Inflammatory macrophage treated with lipopolysaccharide for 1 hour (primary cell): ENCODE measurements at places on chromosomes 4 and X.

GRCh38 chrX:122272011-122272410, 912.1 kb upstream of the GRIA3 start:
- no peak for DNase-seq

DNA sequence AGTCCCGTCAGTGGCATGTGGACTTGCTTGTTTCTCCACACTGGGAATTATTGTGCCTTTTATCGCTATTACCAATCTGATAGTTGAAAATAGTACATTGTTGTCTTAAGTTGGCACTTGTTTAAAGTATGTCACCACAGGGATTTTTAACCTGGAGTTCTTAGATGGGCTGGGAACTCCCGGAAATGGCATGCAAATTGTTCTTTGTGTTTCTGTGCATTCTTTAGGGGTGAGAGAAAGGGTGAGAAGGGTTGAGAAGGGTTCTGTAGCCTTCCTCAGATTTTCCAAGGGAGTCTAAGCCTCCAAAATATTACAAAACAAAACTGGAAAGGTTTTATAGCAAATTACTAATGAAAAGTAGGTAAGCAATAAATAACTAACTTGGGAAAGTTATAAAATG, 176.9 kb downstream of the ZIC3 start:
- no peak for DNase-seq

DNA sequence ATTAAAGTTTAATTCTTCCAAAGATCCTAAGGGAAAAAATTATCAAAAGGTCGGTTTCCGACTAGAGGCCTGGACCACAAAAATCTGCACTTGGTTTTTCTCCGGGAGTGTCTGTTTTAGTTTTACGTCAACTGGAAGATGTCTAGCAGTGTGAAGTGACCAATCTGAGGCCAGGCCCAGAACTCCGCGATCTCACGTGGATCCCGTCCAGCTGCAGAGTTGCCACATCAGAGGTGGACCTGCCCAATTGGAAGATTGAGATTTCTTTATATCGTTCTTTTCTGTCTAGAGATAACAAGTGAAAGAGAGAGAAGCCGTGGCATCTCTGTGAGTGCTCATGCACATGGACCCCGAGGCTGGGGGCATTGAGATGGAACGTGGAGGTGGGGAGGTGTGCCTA, 115.8 kb downstream of the AFF1 start:
- DNase-seq, result no peak

DNA sequence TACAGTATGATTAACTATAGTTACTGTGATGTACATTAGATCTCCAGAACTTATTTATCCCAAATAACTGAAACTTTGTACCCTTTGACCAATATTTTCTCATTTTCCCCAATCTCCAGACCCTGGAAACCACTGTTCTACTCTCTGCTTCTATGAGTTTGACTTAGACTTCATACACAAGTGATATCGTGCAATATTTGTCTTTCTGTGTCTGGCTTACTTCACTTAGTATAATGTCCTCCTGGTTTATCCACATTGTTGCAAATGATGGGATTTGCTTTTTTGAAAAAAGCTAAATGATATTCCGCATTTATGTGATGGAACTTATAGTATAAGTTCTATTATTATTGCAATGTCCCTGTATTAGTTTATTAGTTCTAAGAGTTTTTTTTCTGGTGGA, 81.8 kb upstream of the SOD3 start:
- DNase-seq, result no peak

DNA sequence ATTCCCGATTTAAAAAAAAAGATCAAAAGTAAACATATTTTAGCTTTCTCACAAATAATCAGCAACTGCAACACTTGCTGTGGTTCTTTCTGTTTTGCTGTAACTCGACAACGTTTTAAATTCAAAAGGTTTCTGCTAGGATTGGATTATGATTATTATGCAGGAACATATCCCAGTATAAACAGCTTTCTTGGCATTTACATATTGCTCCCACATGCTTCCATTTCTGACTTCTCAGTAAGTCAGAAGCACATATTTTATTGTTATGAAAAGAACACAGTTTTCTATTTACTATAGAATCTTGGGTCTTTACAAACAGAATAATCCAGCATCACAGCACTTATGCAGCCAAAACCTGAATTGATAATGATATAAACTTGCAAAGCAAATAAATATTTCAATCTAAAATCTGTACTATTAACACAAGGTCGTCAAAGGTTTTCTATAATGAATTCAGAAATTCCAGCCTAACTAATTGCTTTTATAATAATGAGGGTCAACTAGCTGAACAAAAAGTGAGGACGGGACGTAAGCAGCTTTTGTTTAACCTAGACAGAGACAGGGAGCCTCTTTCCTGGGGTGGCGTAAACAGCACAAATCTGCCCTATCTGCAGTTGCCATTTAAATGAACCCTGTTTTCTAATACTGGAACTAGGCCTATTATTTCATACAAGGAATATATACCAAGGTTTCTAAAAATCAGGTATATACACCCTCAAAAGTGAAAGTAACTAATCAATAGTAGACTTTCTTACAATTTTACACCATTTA, 9.8 kb upstream of the PCDH18 start:
- no peak for DNase-seq

DNA sequence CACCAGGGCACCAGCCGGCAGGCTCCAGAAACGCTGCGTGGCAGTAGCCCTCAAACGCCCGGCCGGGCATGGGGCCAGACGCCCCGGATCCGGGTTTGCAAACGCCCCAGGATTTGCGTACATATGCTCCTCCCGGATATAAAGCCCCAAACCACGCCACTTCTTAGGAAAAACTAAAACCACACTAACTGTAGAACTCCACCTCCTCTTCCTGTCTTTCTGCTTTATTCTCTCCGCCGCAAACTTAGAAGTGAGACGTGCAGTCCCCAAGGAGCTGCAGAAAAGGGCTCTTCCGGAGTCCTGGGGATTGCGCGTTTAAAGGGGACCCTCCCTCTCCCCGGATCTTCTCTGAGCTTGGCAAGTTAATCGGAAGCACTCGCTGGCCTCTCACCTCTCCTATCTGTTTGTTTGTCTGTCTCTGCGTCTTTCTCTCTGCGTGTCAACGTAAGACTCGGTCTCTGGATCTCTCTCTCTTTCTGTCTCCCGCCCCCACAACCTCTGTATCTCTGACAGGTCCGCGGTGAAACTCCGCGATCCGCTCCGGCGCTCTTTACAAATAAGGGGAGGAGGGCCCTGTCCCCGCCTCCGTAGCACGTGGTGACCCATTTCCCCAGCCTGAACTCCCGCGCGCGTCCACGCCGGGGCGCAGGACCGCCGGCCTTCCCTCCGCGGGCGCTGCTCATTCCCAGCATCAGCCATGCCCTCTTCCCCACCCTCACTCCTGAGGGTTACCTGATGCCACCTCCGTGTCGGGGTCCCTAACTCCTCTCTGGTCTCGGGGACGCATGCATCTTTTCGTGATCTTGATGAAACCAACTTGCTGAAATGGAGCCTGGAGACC, at the start of gene SLC39A8:
Gene SLC39A8, minus strand, starts transcription at position 529 of the 841 bp plus-strand sequence. CDS start 820 bp downstream, outside the sequence.
- peak; percentile 89 for DNase-seq

DNA sequence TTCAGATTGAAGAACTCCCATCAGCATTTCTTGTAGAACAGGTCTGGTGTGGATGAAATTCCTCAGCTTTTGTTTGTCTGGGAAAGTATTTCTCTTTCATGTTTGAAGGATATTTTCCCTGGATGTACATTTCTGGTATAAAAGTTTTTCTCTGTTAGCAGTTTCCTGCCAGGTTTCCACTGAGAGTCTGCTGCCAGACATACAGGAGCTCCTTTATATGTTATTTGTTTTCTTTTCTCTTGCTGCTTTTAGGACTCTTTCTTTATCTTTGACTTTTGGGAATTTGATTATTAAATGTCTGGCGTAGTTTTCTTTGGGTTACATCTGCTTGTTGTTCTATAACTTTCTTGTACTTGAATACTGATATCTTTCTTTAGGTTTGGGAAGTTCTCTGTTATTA, 486.5 kb downstream of the ARAP2 start:
- DNase-seq, result no peak

GRCh38 chrX:105299286-105299685, 78.8 kb upstream of the TEX13A start:
- no peak for DNase-seq

DNA sequence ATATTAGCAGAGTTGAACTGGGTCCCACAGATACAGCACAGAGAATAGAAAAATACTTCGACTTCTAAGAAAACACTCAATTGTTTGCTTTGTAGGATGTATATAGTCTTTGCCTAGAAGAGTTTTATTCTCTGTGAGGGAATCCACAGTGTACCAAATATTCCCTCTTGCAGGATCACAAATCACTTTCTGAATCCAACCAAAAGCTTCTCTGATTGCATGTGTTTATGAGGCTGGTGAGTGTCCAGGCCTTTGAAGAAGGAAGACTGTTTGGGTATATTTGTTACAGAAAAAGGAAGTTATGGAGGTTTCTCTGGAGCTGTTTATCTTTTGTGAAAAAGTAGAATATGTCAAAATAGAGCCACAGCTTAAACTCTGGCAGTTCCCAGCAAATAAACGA, 423.2 kb downstream of the AFF2 start:
- no peak for DNase-seq

DNA sequence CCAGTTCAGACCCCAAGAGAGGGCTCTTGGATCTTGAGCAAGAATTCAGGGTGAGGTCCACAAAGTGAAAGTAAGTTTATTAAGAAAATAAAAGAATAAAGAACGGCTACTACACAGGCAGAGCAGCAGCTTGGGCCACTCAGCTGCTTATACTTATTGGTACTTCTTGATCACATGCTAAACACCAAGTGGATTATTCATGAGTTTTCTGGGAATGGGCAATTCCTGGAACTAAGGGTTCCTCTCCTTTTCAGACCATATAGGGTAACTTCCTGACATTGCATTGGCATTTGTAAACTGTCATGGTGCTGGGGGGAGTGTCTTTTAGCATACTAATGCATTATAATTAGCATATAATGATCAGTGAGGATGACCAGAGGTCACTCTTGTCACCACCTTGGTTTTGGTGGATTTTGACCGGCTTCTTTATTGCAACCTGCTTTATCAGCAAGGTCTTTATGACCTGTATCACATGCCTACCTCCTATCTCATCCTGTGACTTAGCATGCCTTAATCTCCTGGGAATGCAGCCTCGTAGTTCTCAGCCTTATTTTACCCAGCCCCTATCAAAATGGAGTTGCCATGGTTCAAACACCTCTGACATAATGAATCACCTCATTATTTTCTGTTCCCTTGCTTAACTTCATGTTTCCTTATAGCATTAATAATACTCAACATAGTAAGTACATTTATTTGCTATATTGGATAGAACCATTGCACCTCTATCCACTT, 476.3 kb downstream of the DTHD1 start:
- DNase-seq, result no peak

DNA sequence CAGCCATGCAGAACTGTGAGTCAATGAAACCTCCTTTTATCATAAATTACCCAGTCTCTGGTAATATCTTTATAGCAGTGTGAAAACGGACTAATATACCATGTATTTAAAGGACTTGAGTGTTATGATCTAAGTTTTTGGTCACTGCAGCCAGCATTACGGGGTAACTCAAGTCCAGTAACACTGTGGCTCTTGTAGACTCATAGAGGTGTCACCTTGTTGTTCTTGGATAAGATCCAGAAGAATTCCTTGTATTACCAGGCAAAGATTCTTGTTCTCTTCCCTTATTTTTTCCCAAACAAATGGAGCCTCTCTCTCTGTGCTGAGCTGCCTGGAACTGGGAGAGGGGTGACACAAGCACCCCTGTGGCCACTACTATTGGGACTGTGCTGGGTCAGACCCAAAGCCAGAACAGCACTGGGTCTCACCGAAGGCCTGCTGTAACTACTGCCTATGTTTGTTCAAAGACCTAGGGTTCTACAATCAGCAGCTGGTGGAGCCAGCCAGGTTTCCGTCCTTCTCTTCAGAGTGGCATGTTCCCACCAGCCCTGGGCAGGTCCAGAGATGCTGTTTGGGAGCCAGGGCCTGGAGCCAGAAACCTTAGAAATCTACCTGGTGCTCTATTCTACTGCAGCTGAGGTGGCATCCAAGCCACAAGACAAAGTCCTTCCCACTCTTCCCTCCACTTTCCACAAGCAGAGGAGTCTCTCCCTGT, 43.7 kb upstream of the MED14 start:
- no peak for DNase-seq

GRCh38 chrX:1453395-1453783, 680 bp upstream of the ASMTL start:
- no peak for DNase-seq

- DNase-seq, result no peak
Measured at GRCh38 chr4:104722467-104722866, 227.8 kb upstream of the CXXC4 start.

GRCh38 chr4:156230176-156230575, 276.5 kb upstream of the CTSO start:
- no peak for DNase-seq

DNA sequence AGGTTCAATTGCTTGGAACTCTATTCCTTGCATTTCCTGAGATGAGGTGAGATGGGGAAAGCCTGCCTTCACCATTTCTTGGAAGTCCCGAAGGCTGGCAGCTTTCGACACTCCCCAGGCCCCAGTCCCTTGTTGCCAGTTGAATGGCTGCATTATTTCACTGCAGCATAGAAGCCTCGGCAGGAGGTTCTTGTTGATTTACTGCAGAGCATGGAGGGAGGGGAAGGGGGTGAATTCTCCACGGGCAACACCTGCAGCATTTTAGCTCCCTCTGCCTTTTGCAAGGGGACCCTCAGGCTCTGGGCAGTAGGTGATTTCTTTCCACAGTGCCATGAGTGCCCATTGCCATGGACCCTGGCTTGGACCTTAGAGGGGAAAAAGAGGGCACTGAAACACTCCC, 10.7 kb upstream of the BCLAF3 start:
- DNase-seq, result no peak

- no peak for DNase-seq
Measured at GRCh38 chr4:5973033-5973432, 45.2 kb downstream of the C4orf50 start.

GRCh38 chr4:159902648-159903047, 799.8 kb downstream of the RAPGEF2 start:
- no peak for DNase-seq

GRCh38 chr4:47651231-47651630, 166.2 kb downstream of the ATP10D start:
- no peak for DNase-seq

DNA sequence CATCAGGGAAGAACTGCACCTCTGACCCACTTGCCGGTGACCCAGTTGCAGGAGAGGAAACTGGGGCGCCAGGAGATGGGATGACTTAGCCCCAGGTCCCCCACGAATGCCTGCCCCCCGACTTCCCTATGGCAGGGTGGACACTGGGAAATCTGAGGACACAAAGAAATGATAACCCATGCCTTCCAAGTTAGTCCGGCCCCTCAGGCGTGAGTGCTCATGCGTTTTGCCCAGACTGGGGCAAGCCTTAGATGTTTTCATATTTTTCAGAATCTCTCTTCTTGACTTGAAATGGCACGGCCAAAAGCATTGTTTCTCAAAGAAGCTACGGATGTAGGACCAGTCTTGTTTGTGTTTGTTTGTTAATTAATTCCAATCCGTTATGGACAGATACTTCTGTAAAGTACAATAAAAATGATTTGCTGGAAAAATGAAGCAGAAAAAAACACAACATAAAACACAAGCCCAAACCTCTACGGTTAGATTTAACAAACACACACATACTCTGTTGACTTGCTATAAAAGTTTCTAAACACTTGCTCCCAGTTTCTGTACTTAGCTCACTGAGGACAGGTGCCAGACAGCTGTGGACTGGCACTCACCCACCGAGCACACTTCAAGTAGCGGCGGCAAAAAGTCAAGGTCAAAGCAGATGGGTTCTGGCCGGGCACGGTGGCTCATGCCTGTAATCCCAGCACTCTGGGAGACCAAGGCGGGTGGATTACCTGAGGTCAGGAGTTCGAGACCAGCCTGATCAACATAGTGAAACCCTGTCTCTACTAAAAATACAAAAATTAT, 341.5 kb downstream of the BCOR start:
- no peak for DNase-seq

- DNase-seq, result peak; percentile 82
Measured at GRCh38 chr4:107709916-107710315, 10.1 kb downstream of the PAPSS1 start.

GRCh38 chr4:177005674-177006230, 213.0 kb upstream of the VEGFC start:
- peak; percentile 71 for DNase-seq
